ENCODE measurements at places on chromosomes 5 and 9. TPM values are rescaled to one million over a fixed set of nuclear protein-coding genes. Genes with fewer than 3 reads are reported as not detected.

Gene TMEM174
- not detected for total RNA-seq

Gene PCDHGA11
- total RNA-seq = 6.8 TPM

Gene GOLGA1
- 12.6 TPM for total RNA-seq

Gene ANKRD18B
- total RNA-seq = 1.4 TPM

Gene AMBP
- 0.17 TPM for total RNA-seq

Gene SHOC1
- not detected for total RNA-seq

Gene ITGA2
- total RNA-seq = 90.6 TPM

Gene PITX1
- total RNA-seq = not detected

Gene AGXT2
- not detected for total RNA-seq

Gene SLC46A2
- not detected for total RNA-seq

Gene FBXL7
- total RNA-seq = 23.1 TPM

Gene ZBED3
- 6.1 TPM for total RNA-seq
